NCI-H1417 treated with DMSO at 0.1 percent for 48 hours (cell line): ENCODE measurements at places on chromosomes 7 and 10.
A peak's percentile ranks its signal among the peaks of the same experiment; 100 is the strongest.

GRCh38 chr7:142767451-142767850, 3.3 kb upstream of the PRSS2 start:
- no peak for DNase-seq

DNA sequence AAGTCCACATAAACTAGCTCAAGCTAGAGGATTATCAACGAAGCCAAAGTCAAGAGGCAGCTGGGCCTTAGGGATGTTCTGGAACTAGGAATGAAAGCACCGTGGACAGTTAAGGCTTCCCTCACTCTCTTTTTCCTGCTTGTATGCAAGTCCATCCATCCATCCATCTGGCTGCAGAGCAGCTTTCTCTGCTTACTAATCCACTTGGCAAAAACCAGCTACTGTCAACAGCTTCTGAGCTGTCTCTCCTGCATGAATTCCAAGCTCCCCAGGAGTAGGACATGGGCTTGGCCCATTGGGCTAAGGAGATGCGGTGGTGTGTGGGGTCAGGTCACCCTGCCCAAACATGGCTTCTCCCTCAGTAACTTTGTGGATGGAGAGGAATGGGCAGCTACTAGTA, 66.2 kb downstream of the NAMPT start:
- no peak for DNase-seq

- DNase-seq, result no peak
These were observed 108.5 kb upstream of the C7orf33 start for GRCh38 chr7:148481971-148482626.

DNA sequence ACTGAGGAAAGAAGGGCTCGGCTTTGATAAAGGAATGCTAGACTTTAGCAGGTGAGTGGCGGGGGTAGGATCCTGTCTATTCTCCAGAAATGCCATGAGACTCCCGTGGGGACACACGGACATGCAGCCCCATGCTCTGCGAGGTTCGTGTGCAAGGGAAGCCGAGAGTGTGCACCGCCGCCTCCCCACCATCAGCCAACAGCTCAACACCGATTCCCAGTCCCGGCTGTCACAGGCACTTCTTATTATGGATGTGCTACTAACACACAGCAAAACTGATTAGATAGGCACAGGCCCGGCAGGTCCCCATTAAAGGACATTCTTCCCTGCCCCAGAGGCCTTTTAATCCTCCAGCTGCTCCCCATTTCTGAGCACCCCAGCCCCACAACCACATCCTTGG, 154.4 kb downstream of the PRKAG2 start:
- DNase-seq, result no peak

DNA sequence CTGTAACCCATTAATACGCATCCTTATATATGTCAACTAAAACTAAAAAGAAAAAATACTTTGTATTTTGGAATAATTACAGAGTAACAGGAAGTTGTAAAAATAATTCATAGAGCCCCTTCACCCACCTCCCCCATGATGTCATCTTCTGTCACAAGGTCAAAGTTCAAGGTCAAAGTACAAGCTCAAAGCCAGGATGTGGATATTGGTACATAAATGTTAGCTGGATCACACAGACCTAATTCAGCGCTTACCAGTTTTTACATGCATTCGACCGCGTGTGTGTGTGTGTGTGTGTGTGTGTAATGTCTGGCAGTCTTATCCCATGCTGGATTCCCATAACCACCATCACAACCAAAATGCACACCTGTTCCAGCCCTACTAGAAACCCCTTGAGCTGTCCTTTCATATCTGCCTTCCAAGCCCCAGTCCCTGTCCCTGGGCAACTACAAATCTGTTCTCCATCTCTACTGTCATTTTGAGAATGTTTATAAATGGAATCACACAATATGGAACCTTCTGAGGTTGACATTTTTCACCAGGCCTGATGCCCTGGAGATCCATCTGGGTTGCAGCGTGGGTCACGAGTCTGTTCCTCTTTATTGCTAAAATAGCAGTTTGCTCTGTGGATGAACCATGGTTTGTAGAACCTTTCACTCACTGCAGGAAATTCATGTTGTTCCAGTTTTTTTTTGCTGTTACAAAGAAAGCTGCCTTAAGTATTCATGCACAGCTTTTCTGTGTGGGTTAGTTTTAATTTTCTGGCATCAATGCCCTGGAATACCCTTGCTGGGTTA, 153.6 kb upstream of the PITRM1 start:
- no peak for DNase-seq

- DNase-seq, result no peak
These were observed 163.8 kb upstream of the KLF14 start for GRCh38 chr7:130897515-130898419.

DNA sequence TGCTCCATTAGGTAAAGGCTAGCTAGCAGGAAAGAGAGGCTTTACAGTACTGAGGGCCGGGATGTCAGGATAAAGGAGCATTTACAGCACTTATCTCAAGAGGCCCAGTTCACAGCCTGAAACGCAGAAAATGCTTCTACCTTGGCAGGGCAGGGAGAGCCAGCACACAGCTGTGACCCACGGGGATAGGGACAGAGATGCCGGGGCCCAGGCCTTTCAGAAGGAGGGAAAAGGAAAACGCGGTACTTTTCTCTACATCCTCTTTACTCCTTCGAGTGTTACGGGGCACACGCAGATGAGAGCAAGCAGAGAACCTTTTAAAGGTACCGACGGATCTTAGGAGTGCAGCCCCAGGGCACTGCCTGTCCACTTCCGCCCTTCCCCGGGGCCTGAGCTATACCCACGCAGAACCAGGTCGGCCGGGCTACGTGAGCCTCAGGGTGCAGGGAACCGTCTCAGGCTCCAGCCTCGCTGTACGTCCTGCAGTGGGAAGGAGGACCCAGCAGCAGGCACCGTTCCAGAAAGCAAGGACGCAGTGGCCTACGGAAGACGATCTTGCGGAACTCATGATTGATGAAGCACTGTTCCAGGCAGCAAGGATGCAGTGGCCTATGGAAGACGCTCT, 232.3 kb downstream of the ELFN1 start:
- no peak for DNase-seq

GRCh38 chr7:141986923-141987322, 8.8 kb upstream of the MGAM start:
- DNase-seq, result no peak

DNA sequence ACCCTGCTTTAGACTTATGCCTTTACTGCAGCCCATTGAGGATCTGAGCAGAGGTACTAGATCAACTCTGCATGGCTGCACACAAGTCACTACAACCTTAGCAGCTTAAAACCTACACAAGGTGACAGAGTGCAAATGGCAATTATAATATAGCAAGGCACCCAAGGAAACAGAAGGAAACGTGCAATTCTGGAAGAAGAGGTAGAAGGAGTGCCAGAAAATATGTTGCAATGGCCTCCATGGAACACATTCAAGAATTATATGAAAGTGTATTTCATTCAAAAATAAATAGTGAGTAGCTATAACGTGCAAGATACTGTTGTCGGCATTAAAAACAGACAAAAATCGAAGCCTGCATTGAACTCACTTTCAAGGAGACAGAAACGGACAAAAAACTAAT, 2.9 kb upstream of the AKR1C8 start:
- no peak for DNase-seq

DNA sequence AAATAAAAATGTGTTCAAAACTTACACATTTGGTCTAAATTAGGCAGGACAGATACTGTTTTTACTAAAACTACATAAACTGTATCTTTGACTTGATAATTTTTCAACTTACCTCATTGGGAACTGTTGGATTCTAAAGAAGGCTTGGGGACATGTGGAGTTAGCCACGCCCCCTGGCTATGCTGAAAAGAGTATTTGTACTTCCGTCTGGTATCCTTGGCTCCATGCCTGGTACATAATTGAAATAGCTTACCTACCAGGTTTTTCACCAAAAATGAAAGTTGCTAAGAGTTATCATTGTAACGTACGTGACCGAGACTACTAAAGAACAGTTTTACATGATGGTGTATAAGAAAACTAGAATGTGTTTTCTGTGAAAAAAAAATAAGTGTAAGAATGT, 604.8 kb upstream of the IGFBP3 start:
- DNase-seq, result no peak

- no peak for DNase-seq
These were observed 545.1 kb upstream of the GALNT17 start for GRCh38 chr7:70586822-70587221.

DNA sequence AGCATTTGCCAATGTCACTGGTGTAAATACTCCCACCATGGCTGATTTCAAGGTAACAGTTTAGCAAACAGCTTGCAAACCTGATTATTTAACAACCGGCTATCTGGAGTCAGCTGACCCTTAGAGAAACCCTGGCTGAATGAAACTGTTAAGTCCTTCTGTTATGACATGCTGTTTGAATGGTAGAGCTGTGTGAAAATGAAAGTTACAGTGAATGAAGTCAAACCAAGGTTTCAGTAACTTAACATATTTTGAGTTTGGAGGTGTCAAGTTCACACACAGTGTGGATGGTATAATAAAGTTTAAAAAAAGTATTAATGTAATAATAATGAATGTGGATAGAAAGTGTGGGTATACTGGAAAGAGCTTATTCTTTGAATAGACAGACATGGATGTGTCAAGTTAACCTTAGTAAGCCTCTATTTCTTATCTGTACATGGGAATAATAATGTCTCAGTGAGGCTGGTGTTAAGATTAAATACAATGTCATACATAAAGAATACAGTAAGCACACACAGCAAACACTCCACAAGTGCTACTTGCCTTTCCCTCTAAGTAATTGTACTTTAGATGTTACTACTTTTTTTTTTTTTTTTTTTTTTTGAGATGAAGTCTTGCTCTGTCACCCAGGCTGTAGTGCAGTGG, 150.4 kb downstream of the TAX1BP1 start:
- DNase-seq, result no peak

GRCh38 chr7:14938181-14938580, 35.6 kb upstream of the DGKB start:
- DNase-seq, result no peak

DNA sequence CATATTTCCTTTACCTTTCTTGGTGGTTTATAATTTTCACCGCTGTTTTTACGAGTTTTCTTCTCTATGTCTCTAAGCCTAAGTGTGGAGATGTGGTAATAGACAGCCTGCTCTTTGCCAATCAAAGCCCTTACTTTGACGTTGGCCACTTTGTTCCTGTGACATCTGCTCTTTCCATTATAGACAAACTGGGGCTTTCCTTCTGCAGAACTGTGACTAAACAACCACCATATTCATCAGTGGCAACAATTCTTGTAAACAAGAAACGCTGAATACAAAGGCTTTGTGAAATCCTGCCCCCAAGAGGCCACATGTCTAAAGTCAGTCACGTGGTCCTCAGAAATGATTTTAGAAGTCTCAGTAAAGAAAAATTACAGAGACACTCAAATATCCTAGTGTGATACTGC, 59.6 kb upstream of the CAPZA2 start:
- DNase-seq, result no peak

GRCh38 chr7:73567846-73568685, 10.3 kb downstream of the TBL2 start:
- DNase-seq, result no peak

GRCh38 chr7:156475666-156476065, 164.9 kb upstream of the RNF32 start:
- no peak for DNase-seq

DNA sequence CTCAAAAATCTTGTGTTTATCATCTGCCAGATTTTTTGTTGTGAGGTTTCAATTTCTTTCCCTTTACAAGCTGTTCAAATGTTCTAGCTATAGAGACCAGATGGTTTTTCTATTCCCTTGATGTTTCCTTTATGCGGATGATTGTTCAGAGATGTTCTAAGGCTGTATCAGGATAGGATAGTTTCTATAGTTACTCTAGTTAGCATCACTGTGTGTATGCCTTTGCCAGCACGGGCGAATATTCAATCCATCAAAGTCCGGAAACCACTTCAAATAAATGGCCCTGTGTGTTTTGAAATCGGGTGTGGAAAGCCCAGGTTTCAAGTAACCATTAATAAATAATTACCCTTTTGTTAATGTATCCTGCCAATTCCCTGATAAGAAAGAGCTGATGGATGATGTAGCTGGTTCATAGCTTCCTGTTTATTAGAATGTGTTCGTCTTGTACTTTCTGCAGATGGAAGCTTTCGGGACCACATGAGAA, 149.8 kb upstream of the PRKCQ start:
- DNase-seq, result peak; percentile 56

GRCh38 chr10:30742471-30742870, 112.9 kb upstream of the LYZL2 start:
- no peak for DNase-seq

- DNase-seq, result no peak
These were observed 74.4 kb upstream of the LSM8 start for GRCh38 chr7:118109607-118110006.

- no peak for DNase-seq
These were observed 42.0 kb downstream of the MYL10 start for GRCh38 chr7:101586906-101587677.

DNA sequence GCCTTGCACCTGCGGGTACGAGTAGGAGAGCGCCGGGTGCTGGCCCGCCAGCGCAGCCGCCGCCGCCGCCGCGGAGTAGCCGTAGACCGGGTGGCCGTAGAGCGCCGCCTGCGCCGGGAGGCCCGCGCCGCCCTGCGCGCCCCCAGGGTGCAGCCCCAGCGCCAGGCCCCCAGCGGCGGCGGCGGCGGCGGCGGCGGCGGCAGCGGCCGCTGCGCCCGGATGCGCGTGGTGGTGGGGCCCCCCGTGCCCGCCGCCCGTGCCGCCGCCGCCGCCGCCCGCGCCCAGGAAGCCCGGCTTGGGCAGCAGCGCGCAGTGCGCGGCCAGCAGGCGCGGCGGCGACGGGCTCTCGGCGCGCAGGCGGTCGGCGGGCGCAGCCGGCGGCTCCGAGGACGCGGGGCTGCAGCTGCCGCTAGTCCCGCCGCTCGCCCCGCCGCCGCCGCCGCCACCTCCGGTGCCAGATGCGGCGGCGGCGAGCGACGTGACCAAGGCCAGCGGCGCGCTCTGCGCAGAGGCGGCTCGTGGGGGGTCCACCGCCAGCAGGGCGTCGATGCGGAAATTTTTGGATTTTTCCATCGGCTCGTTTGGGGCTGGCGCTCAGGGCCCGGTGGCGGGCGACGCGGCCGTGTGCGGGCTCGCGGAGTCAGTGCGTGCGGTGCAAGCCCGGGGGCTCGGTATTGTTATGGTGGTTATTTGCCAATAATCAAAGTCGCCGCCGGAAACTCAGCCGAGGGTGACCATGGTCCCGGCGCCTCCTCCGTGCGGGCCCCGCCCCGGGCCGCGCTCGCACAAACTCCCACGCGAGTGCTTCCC, 480 bp downstream of the MNX1 start:
- no peak for DNase-seq

GRCh38 chr7:152351168-152351567, 84.6 kb downstream of the KMT2C start:
- DNase-seq, result no peak

GRCh38 chr7:158753900-158754299, 49.3 kb upstream of the NCAPG2 start:
- no peak for DNase-seq

DNA sequence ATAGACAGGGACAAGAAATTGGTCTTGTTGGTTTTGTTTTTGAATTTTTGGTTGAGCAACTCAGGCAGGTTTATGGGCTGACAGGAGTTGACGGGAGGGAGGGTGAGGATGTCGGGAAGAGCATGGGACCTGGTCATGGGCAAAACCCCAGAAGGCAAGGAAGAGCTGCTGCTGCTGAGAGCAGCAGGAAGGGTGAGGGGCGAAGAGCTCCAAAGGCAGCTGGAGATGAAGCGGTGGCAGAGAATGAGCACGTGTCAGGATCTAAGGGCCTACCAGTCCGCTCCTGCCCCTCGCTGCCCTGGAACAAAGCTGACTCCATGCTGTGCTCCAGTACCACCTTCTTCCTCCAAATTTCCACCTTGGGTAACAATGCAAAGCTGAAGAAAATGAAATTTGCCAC, 84.3 kb downstream of the ARHGAP22 start:
- no peak for DNase-seq
